T-helper 2 cell treated with Interferon-gamma antibody and Interleukin-4, amounts not matched to agents 5 μg/mL and 100 μg/mL, for 36 hours (primary cell): ENCODE measurements at places on chromosomes 1 and 21.
A peak's percentile ranks its signal among the peaks of the same experiment; 100 is the strongest.

DNA sequence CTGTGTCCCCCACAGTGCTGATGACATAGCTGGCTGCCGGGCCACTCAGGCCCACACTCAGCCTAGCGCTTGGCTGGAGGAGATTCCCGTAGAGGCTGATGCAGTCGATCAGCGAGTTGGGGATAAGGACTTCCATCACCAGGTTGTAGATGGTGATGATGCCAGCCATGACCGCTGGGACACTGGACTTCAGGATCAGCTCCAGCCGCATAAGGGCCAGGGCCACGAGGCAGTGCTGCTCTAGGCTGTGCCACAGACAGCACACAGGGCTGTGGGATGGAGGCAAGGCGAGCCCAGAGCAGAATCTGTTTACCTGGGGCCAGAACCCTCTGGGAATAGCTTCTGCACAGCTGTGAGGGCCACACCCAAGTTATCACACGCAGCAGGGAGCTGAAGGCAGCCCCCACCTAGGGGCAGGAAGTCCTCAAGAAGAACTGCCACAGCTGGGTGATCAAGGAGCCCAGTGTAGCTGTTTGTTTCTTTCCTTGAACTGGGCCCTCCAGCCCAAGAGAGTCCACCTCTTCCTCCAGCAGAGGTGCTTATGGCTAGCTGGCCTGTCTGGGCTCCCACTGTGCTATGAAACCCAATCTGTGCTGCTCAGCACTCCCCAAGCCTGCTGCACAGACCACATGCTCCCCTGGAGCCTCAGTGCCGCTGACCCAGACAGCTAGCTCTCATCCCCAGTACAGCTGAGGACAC, 6.2 kb downstream of the SLC2A1 start:
- DNase-seq: no peak

DNA sequence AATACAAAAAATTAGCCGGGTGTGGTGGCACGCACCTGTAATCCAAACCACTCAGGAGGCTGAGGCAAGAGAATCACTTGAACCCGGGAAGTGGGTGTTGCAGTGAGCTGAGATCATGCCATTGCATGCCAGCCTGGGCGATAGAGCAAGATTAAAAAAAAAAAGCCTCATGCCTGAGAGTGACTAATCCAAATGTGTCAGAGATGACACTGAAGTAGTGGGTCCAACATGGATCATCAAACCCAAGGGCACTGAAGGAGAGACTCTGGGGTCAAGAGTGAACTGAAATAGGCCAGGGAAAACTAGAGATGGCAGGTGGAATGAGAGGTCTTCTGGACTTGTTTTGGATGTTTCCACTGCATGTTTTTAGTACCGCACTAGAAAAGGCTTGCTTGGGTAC, 10.2 kb upstream of the CACHD1 start:
- DNase-seq: no peak

GRCh38 chr1:117398957-117399356, 31.7 kb downstream of the MAN1A2 start:
- no peak for DNase-seq

DNA sequence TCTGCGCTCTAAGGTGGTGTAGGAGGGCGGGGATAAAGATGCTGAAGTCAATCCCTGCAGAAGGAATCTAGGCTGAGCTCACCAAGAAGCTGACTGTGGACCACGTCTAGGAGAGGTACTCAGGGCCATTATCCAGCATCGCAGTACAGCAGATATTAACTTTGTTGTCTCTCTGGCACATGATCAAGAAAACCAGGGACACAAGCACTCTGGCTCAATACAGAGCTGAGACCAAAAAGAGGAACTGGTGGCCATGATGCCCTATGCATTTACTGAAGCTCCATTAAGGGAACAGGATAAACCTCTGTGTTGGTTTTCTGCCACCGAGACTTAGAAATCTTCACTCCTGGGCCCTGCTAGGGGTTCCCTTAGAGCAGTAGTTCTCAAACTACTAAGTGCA, 38.0 kb upstream of the ANGPTL7 start:
- no peak for DNase-seq

DNA sequence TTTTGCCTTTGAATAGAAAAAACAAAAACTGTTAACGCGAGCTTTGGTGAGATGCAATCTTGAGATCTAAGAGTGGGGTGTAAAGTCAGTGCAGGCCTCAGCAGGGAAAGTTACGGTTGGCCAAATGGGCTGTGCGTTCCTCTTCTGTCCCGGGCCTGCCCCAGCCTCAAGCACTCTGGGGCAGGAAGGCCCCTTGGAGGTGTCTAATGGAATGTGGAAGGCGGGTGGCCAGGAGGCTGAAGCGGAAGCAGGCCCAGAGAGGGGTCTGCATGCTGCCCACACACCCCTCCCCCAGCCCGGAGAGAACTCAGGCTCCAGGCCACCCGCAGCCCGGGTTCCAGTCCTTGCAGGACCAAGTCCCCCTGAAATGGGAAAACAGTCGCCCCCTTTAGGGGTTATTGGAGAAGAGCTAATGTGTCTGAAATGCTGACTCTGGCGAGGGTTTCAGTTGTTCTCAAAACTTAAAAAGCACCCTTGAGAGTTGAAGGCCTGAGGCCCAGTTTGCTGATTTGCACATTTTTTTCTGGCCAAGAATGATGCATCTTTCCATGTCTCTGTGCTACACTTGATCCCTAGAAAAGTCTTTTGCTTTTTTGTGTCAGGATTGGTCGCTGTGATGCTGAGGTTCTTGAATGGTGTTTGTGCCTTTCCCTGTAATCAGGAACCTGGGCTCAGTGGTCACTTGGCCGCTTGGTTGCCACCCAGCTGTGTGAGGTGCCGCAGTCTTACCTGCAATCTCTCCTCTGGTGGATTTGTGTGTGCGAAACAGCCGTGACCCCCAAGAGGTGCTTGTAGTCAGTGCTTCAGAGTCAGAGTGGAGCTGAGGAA, 2.0 kb downstream of the COL18A1 start:
- DNase-seq: no peak

GRCh38 chr1:21814241-21814918, 2.3 kb downstream of the LDLRAD2 start:
- peak; percentile 18 for DNase-seq

DNA sequence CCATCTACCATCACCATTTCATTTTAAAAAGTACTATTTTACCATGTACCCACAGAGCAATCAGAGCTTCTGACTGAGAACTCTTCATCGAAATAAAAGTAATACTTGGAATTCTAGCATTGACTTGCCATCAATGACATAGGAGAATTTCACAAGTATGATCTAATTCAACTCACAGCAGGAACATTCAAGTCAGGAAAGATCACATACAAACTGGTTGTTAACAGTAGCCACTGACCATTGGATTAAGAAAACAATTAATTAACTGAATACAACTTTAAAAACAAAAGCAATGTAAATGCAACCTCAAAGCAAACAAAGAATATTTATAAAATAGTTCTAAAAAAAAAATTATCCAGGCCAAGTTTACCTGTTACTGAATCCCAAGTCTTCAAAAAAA, 18.8 kb downstream of the RNF115 start:
- DNase-seq: no peak

DNA sequence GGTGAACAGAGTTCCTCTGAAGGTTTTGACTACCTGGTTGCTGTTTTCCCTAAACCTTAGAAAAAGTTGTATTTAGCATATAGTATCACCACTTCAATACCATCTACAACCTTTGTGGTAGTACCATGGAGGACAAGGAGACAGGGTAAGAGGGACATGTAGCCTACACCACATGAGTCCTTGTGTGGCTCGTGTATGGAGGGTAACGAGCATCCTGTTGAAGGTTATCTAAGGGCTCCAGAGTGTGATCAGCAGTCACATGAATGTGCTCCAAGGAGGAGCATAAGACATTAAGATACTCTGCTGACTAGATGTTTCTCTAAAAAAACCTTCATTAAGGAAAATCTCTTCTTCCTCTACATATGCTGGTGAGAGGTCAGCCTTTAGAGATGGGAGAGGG, 67.3 kb downstream of the VCAM1 start:
- no peak for DNase-seq

DNA sequence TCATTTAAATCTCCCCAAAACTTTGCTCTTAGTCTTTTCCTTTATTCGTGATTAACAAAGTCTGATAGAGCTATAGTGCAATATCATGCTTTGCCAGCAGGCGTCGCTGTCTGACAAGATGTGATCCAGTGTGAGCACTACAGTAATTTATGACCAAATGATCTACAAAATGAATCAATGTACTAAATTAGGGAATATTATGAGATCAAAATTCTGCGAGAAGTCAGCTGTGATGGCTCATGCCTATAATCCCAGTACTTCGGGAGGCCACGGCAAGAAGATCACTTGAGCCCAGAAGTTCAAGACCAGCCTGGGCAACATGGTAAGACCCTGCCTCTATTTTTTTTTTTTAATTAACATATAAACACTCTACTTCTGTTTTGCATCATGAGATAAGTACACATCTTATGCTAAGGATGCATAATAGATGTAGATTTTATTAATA, 3.6 kb upstream of the SPSB1 start:
- peak; percentile 67 for DNase-seq

- no peak for DNase-seq
Measured at GRCh38 chr21:45831991-45832740, 149.4 kb upstream of the COL6A1 start.
